Spinal cord (tissue), 10 donors: ENCODE measurements at places on chromosomes 1 and 21.

GRCh38 chr1:21721295-21721985, 52.3 kb upstream of the RAP1GAP start:
- H3K36me3 ChIP-seq, result peaks cover 38% of the 10 kb centered on the region
- no peak overlapping the region for H3K27ac ChIP-seq
- H3K27me3 ChIP-seq, result no peaks in the 10 kb centered on the region

- H3K36me3 ChIP-seq, result peaks cover 32% of the 10 kb centered on the region
- H3K4me1 ChIP-seq, result peaks cover 37% of the 10 kb centered on the region
- no peak for DNase-seq
- no peaks in the 10 kb centered on the region for H3K27me3 ChIP-seq
- H3K27ac ChIP-seq, result peak overlapping the region; percentile 93
- no peak overlapping the region for H3K4me3 ChIP-seq
Observed at GRCh38 chr1:26782521-26783212, 5.1 kb upstream of the PIGV start.

DNA sequence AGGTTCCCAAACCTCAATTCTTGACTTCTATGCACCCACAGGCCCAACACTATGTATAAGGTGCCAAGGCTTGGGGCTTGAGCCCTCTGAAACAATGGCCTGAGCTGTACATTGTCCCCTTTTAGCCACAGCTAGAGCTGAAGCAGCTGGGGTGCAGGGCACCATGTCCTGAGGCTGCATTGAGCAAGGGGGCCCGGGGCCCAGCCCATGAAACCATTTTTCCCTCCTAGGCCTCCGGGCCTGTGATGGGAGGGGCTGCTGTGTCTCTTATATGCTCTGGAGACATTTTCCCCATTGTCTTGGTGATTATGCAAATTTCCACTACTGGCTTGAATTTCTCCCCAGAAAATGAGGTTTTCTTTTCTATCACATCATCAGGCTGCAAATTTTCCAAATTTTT, 155.5 kb downstream of the FASLG start:
- H3K4me3 ChIP-seq, result no peak overlapping the region
- no peak overlapping the region for H3K27ac ChIP-seq
- no peaks in the 10 kb centered on the region for H3K36me3 ChIP-seq
- H3K4me1 ChIP-seq, result no peaks in the 10 kb centered on the region
- no peak for DNase-seq

GRCh38 chr1:208080396-208081286, 163.5 kb downstream of the PLXNA2 start:
- H3K36me3 ChIP-seq, result peaks cover 27% of the 10 kb centered on the region
- H3K4me1 ChIP-seq, result peaks cover 64% of the 10 kb centered on the region
- DNase-seq, result no peak

- H3K36me3 ChIP-seq, result no peaks in the 10 kb centered on the region
- H3K4me3 ChIP-seq, result no peak overlapping the region
- DNase-seq, result no peak
- H3K27me3 ChIP-seq, result no peaks in the 10 kb centered on the region
Observed at GRCh38 chr1:247266053-247266452, 10.2 kb downstream of the VN1R5 start.

- H3K36me3 ChIP-seq, result no peaks in the 10 kb centered on the region
- H3K4me3 ChIP-seq, result no peak overlapping the region
- DNase-seq, result no peak
- peaks cover 11% of the 10 kb centered on the region for H3K4me1 ChIP-seq
Observed at GRCh38 chr1:91018006-91018405, 3.8 kb downstream of the ZNF644 start.

- H3K4me1 ChIP-seq, result no peaks in the 10 kb centered on the region
- DNase-seq, result no peak
- H3K36me3 ChIP-seq, result no peaks in the 10 kb centered on the region
- peaks cover 2% of the 10 kb centered on the region for H3K27me3 ChIP-seq
- H3K27ac ChIP-seq, result no peak overlapping the region
- no peak overlapping the region for H3K4me3 ChIP-seq
Observed at GRCh38 chr1:44368471-44369151, 13.6 kb upstream of the ERI3 start.

GRCh38 chr1:190479516-190479915, 1.9 kb upstream of the BRINP3 start:
- H3K4me1 ChIP-seq, result no peaks in the 10 kb centered on the region
- H3K27ac ChIP-seq, result peak overlapping the region; percentile 92
- peak overlapping the region; percentile 67 for H3K4me3 ChIP-seq

DNA sequence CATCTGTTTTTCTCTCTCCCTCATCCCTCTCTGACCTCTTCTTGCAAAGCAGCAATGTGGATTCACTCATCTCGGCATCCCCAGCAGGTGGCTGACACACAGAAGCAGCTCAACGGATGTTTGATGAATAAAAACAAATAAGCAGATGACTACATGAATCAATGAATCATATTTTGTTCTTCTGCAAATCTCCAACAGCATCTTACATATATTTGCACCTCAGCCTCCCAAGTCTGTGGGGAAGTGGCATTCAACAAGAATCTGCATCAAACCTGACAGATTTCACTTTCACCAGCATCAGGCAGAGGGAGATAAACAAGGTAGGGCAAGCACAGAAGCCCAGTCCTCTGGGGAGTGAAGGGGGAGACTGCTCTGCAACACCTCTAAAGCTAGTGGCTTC, 34.0 kb downstream of the CAPN8 start:
- no peaks in the 10 kb centered on the region for H3K27me3 ChIP-seq
- no peak overlapping the region for H3K27ac ChIP-seq
- H3K36me3 ChIP-seq, result no peaks in the 10 kb centered on the region
- H3K4me3 ChIP-seq, result no peak overlapping the region
- no peak for DNase-seq
